Smooth muscle cell of the brain vasculature (primary cell): ENCODE measurements at places on chromosomes 2 and 18.

GRCh38 chr2:172878260-172878659 lies 142.6 kb downstream of the RAPGEF4 start:
- no peak for DNase-seq

DNA sequence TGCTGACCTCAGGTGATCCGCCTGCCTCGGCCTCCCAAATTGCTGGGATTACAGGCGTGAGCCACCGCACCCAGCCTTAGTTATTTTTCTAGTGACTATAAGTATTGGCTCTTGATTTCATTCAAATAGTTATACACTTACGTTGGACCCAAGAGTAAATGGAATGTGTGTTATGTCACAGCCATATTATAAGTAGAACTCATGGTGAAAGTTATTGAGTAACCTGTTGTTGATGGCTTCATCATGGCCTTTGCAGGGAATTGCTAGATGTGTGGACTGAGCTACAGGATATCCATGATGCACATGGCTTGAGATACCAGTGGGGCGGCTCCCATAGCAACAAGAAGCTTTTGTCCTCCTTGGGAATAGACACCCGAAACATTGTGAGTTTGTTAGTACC lies 44.7 kb downstream of the AFTPH start:
- no peak for DNase-seq

DNA sequence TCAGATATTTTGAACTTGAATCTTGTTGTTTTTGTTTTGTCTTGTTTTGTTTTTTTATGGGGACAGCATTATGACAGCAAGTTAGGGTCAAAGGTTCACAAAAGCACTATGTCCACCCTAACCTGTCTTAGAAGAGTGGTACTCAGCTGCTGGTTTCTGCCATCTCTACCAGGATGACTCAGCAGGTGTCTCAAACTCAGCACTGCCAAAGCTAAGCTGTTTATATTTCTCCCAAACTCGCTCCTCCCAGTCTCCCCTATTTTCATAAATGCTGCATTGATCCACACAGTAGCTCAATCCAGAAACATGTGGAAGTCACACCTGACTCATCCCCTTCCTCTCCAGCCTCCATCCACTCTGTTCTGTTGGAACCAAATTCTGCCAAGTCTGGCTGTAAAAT lies 134.9 kb downstream of the ZBTB7C start:
- no peak for DNase-seq

DNA sequence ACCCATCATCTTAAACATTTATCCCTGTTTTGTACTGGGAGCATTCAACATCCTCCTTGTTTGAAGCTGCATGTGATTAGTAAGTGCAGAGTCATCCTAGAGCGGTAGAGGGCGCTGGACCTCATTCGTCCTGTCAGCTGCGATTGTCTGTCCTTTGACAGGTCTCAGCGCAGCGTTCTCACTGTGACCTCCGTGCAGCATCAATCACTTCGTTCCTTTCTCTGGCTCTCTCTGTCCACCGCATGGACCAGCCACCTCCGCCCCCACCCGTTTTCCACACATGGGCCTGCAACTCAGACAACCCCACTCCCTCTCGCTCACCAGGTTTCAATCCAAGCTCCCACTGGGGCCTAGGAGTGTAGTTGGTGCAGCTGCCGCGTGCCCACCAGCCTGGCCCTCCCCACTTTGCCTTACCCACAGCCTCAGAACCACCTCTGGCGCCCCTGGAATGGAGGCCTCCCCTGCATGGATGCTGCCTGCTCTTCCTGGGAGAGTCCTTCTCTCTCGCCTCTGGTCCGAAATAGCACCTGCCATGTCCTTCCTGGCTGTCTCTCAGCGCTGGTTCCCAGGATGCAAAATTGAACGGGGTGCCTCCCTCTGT lies 90.5 kb downstream of the NDUFA10 start:
- DNase-seq, result no peak

- no peak for DNase-seq
These were observed 21.1 kb upstream of the KCNG2 start for GRCh38 chr18:79776674-79777073.

DNA sequence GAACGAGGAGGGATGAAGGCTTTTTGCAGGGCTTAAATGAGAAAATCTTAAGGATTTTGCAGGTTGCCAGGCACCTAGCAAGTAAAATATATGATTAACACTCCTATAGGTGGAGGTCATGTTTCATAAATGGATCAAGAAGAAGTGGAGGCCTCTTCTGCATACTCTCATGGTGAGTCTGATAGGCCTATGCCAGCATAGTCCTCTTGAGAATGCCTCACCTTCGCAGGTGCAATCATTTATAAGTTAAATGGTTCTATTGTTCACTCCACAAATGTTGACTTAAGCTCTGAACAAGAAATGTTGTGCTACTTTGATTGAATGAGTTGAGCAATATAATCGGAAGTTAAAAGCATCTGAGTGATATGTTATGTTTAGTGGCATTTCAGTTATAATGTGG lies 12.1 kb downstream of the LRRTM1 start:
- no peak for DNase-seq

DNA sequence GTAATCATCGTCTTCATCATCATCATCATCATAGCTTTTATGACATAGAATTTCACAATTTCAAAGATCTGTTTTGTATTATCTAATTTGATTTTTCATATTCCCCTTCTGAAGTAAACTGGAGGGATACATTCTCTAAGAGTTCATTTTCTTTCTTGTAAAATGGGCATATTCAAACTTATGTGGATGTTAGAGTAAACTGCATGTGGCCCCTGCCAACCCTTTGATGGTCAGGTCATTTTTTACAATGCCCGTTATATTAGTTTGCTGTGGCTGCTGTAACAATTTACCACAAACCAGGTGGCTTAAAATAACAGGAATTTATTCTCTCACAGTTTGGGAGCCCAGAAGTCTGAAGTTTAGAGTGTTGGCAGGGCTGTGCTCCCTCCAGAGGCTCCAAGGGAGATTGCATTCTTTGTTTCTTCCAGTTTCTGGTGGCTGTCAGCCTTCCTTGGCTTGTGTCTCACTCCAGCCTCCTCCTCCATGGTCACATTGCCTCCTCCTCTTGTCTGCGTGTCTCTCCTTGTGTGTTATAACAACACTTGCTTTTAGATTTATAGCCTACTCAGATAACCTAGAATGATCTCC lies 127.5 kb upstream of the MMADHC start:
- no peak for DNase-seq

DNA sequence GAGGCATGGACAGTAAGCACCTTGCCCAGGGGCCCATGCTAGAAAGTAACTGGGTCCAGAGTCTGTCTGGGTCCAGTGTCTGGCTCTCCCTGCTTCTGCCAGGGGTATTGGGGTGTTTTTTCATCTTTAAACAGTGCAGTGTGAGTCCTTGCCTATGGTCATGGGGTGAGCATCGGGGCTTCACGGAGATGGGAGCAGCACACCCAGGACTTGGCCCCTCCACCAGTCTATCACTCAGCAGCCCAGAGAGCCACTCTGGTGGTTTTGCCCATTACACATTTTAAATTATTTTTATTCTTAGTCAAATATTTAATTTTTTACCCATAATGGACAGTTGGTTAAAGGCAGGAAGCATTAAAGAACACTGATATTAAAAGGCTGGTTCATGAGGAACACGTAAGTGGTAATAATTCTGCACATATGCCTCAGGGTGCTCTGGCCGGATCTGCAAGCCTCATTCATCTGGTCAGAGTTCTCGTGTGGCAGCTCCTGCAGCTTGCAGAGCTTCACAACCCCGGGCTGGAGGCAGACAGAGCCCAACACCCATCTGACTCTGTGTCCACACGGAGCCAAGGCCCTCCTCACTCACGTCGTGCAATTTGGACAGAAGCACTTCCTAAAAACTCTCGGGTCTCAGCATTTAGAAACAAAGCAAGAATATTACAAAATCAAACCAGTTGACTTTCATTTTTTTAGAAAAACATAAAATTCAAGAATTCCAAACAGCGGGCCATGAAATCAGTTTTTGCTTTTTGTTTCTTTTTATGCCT lies 204.1 kb downstream of the CTIF start:
- no peak for DNase-seq

DNA sequence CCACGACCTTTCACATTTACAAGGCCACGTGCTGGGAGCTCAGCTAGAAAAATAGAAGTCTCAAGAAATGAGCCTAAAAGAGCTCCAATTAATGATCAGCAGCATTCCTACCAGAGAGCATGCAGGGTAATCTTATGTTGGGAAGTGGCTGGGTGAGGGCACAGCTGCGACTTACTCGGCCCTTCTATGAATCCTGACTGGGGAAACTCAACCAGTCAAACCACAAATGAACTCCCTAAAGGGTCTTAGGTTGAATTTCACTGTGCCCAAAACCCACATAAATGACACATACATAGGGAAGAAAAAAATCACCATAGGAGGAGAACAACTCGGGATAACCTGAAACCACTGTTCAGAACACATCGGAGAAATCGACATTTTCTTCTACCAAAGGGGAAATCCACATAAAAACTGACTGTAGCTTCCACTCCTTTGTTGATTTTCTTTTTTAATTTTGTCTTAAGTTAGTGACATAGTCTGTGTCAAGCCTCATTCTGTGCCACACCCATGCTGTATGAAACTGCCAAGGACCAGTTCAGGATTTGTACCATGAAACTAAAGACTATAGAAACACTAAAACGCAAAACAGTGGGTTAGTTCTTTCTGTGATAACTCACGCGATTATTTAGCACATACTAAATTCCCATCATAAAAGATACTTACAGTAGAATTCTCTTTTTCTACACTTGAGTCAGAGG lies 54.7 kb downstream of the UXS1 start:
- DNase-seq, result no peak

GRCh38 chr2:167135706-167136105 lies 247.4 kb downstream of the XIRP2 start:
- DNase-seq, result no peak

GRCh38 chr18:47280121-47280520 lies 28.7 kb upstream of the SKOR2 start:
- DNase-seq, result no peak

GRCh38 chr2:187982668-187983067 lies 309.0 kb upstream of the GULP1 start:
- DNase-seq, result no peak
